ENCODE measurements at places on chromosomes 11 and 22.

DNA sequence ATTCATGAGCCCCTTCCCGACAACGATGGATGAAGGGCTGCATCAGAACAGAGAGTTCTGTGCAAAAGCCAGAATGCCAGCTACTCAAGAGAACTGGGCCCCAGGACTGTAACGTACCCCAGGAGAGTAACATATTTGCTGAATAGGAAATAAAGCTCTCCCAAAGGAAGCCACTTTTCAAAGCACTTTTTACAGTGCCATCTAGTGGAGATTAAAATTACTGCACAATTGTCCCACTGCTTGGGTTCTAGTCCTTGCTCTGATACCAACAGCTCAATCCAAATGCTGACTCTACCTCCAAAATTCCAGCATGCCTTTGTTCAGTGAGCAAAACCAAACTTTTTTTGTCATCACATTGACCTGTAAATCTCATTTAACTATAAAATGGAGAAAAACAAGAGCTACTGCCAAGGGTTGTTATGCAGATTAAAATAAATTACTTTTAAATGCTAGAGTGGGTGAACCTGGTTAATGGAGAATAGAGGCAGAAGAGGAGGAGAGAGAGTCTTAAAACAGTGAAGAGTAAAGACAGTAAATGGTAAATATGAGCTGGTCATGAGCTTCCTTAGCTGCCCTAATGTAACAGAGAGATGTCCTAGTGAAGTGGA, 87.6 kb upstream of the FSHB start:
- DNase-seq: peak; percentile 1

GRCh38 chr11:118662401-118663271, 16.8 kb downstream of the TREH start:
- DNase-seq: no peak

GRCh38 chr11:78190374-78190773, 1.7 kb downstream of the USP35 start:
- DNase-seq: no peak

GRCh38 chr22:19405133-19405532, 26.4 kb downstream of the HIRA start:
- no peak for DNase-seq

DNA sequence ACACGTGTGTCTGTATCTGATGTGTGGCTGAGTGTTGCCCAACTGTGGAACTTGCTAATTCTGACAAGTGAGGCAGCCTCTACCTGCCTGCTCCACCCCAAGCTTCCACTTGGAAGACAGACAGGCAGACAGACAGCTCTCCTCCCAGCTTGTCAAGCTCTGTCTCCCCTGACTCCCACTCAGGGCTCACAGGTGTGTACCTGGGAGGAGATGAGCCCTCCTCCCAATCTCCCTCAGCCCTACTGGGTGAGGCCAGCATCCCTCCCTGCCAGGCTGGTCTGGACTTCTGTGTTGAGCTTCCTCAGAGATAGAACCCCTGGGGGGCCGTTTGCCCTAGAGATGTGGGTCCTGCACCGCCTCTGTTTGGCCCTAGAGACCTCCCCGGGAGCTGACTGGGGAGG, 1.0 kb upstream of the CHRM1 start:
- no peak for DNase-seq

GRCh38 chr22:39101226-39101625, 4.2 kb downstream of the APOBEC3H start:
- DNase-seq: no peak

DNA sequence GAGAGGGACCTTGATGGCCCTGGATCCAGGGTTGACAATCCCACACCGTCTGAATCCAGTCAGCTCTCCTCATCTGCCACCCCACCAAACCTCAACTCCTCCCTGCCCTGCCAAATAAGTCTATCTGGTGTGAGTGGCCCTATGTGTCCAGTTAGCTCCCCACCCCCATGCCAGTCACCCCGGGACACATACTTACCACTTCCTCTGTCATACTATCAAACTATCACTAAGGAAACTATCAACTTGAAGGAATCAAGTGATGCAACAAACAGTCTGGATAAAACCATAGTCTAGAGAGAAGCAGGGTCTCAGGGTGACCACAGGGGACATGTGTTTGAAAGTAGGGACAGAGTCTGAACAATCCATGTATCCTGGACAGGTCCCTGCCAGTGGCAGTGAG, 13.2 kb upstream of the CSF2RB start:
- DNase-seq: no peak

DNA sequence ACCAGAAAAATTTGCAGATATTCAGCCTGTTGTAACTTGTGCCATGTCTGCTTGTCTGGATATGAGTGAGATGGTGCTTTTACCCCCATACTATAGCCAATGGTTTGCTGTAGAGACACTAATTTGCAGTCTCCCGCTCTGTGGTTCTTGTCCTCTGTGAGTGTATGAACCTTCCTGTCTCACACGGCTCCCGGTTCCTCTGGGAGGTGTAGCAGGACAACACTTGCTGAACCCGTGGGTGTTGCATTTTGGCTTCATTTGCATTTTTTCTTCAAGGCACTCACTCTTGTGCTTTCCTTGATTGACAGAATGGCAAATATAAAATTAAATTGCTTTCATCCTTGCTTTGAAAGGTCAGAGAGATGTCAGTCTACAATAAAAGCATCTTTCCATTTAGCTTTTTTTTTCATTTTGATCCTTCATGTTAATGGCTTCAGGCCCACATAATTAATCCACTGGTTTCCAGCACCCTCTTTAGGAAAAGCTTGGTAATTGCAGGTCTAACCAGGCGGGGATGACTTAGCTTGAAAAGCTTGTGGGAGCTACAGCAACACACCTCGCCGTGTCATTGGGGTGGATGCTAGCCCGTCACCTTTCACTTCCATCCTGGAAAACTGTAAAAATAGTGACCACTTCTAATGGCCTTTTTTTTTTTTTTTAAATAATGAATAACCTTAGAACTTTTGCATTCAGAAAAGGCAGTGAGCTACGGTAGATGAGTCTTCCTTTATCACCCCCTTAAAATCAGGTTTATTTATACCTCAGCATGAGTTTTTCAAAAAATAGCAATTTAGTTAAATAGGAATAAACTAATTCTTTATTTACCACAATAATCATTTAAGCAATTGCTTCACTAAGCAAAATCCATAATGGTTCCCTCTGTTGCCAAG, 27.4 kb upstream of the ST14 start:
- peak; percentile 63 for DNase-seq

- no peak for DNase-seq
Observed at GRCh38 chr11:127137771-127138280, 137.3 kb upstream of the KIRREL3 start.

- DNase-seq: no peak
Observed at GRCh38 chr11:85903811-85904210, 48.6 kb downstream of the CCDC83 start.

- DNase-seq: no peak
Observed at GRCh38 chr11:7592711-7593110, 78.9 kb downstream of the PPFIBP2 start.

- no peak for DNase-seq
Observed at GRCh38 chr11:45150301-45150700, 3.9 kb downstream of the PRDM11 start.

DNA sequence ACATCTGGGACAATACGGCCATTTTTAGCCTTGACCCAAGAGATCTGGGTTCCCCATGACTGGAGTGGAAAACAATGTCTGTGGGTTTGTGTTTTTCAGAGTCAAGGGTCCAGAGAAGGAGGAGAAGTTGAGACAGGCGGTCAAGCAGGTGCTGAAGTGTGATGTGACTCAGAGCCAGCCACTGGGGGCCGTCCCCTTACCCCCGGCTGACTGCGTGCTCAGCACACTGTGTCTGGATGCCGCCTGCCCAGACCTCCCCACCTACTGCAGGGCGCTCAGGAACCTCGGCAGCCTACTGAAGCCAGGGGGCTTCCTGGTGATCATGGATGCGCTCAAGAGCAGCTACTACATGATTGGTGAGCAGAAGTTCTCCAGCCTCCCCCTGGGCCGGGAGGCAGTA, 15.7 kb downstream of the NNMT start:
- DNase-seq: no peak

DNA sequence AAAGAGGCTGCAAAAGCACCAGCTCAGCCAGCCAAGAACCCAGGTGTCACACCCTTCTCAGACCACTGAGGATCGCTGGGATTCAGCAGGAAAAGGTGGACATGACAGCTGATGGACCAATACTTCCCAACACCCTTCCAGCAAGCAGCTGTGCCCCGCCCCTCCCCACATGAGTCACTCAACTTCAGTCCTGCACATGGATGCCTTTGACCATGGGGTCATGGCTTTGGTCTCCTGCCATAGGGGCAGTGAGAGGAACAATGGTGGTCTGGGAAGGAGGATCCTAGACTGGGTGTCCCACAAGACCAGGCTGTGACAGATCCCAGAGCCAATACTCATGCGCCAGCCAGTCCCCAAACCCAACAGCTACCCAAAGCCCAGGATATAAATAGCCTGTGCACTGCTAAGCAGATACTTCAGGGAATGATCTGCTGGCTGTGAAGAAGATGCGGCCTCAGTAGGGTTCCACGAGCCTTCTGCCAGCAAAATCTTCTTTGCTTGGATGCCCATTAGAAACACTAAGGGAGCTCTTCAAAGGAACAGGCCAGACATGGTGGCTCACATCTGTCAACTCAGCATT, 5.5 kb upstream of the RGL4 start:
- DNase-seq: no peak

DNA sequence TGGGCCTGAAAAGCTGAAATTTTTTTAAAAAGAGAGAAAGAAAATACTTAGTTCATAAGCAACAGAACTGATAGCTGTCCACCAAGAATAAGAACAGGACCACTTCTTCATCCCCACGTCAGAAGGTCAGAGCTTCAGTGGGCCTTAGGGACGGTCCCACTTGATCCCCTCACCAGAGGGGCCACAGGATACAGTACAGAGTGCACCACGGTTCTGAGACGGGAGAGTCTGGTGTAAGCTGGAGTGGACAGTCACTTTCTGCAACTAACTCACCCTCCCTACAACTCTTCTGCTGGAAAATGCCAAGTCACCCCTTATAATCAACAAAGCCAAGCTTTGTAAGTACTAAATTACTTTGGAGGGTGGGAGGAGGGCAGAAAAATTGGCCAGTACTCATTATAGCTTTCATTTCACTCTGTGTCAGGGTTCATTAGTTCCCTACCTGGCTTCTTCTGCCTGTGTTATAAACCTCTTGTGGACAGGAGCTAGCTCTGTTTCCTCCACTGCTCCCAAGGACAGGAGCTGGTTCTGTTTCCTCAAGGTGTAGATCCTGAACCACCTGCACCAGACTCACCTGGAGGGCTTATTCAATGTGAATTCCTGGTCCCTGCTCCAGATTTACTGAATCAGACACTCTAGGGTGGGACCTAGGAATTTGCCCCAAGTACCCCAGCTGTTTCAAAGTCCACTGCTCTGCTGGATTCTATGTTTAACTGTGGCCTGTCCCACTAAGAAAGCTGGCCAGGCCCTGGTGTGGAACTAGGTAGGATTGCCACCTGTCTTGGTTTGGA, 39.6 kb downstream of the SCGB1A1 start:
- no peak for DNase-seq

GRCh38 chr11:76578654-76579055, 91.9 kb downstream of the LRRC32 start:
- DNase-seq: no peak

DNA sequence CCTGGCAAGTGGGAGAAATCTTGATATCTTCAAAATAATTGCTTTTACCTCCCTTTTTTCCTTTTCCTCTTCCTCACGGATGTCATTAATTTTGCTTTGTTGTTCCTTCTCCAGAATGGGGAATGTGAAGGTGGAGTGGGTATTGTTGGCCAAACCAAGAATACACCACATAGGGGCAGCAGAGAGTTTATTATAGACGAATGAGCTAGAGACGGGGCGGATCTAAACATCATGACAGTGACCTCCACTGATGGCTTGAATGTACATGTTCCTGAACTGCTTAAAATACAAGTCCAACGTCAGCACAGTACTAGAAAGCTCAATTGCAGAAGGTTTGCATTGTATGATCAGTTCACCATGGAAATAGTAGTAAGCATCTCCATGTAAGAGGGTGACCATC, 122.3 kb upstream of the SNX19 start:
- no peak for DNase-seq

- DNase-seq: peak; percentile 45
Observed at GRCh38 chr11:65558002-65558929, at the start of gene LTBP3. Gene LTBP3 (minus strand): TSS chr11:65558359. CDS start chr11:65557959, 400 bp downstream.

DNA sequence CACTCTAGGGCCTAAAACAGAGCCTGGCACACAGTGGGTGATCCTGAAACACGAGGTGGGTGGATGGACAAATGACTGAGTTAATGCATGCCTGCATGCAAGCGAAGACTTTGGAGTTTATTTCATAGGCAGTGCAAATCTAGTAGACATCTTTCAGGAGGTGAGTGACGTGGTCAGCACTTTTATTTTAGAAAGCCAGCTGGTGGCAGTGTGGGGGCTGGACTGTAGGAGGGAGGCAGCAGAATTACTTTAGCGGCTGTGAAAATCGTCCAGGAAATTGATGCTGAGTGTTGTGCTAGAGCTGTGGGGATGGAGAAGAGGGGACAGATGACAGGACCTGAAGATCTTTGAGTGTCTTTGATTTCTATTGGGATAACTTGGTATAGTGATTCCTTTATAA, 47.1 kb downstream of the BMAL1 start:
- no peak for DNase-seq

DNA sequence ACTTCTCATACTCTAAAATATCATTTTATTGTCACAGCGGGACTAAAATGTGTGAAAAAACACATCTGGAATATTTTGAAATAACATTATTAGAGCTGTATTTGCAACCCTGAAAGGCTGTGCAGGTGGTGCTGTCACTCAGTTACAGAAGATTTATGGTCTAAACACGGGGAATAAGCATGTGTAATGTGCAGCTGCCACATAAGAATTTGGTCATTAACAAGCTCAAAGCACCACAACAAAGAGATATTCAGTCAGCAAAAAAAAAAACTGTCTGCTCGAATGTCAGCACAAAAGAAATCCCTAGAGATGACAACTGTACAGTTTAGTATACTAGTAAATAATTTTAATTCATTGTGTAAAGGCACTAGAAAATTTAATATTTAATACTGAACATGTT, 31.3 kb downstream of the TMEM123 start:
- DNase-seq: peak; percentile 25

GRCh38 chr22:19019029-19019678, 83.1 kb upstream of the PRODH start:
- DNase-seq: no peak

DNA sequence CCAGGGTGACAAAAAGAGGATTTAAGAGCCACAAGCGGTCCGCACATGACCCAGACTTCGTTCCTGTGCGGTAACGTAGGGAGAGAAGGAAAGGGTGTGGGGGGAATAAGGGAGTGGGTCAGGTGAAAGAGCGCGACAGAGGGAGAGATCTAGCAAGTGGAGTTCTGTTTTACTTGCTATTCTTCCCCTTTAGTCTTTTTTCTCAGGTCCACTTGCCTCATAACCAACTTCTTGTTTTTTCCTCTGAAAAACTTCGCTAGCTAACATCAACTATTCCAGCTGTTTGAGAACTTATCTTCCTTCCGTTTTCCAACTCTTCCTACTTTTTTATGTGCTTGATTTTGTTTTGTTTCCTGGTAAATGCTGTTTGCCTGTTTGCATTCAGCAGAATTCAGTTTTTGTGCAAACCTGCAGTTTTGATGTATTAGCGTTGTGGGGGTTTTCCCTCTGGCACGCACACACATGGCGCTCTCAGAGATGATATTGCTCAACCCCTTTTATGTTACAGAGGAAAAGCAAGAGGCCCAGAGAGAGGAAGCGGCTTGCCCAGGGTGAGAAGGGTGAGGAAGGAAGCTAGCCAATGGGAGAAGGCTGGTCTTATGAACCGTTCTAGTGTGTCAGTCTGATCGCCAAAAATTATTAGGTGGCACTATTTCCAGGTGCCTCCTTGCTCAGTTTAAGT, 592 bp upstream of the CTSC start:
- peak; percentile 16 for DNase-seq

- no peak for DNase-seq
Observed at GRCh38 chr22:40733919-40734318, 54.6 kb downstream of the MCHR1 start.

Data from NCI-H2029 (cell line).